ENCODE measurements at places on chromosomes 3 and 15.

DNA sequence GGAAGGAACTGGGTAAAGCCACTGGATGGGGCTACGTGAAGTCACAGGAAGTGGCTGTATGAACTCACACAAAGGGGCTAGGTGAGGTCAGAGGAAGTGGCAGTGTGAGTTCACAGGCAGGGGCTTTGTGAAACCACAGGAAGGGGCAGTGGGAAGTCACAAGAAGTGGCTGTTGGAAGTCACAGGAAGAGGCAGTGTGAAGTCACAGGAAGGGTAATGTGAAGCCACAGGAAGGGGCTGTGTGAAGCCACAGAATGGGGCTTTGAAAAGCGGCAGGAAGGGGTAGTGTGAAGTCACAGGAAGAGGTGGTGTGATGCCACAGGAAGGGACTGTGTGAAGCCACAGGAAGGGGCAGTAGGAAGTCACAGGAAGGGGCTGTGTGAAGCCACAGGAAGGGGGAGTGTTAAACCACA is 34.6 kb downstream of the GASK1A start:
- no peak for DNase-seq

DNA sequence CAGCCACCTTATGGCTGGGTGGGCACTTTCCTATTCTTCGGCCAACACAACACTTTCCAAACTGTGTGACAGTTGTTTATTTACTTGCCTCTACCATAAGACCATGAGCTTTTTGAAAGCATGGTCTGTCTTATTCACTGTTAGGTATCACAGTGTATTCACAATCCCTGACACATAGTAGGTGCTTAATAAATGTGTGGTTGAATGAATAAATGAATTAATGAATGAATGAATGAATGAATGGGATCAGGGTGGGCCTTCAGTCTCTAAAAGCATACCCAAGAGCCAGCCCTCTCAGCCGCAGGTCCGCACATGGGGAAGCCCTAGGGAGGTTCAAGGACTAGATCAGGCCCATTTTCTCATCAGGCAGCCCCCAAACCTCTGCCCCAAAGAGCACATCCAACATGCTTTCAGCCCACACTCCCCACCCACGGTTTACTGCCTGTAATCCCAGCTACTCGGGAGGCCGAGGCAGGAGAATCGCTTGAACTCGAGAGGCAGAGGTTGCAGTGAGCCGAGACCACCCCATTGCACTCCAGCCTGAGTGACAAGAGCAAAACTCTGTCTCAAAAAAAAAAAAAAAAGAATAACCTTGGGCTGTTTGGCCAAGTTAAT is 95.9 kb downstream of the LIPC start:
- DNase-seq = no peak

DNA sequence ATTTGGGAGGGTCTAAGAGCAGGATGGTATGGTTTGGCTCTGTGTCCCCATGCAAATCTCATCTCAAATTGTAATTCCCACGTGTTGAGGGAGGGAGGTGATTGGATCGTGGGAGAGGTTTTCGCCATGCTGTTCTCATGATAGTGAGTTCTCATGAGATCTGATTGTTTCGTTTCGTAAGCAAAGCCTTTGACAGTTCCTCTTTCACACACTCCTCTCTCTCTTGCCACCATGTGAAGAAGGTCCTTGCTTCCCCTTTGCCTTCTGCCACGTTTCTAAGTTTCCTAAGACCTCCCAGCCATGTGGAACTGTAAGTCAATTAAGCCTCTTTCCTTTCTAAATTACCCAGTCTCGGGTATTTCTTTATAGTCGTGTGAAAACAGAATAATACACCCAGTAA is 553.7 kb downstream of the TAFA4 start:
- no peak for DNase-seq

DNA sequence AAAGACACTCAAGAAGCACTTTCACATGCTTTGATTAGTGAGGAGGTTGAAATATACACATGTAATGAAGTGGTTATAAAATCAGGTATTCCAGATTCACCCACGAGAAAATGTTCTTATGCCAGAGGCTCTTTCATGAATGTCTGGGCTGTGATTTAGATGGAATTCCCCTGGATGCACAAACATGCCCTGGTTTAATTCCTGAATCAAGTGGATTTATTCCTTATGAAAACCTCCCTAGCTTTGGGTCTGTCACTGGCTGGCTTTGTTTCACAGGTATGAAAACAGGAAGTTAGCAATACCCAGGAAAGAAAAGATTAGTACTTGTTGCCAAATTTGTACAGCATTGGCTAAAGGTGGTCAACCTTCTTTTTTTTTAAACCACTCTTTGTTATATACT is 1123.0 kb downstream of the ROBO1 start:
- DNase-seq = no peak

- DNase-seq = no peak
Observed at GRCh38 chr3:48966876-48967361, 23.1 kb upstream of the P4HTM start.

DNA sequence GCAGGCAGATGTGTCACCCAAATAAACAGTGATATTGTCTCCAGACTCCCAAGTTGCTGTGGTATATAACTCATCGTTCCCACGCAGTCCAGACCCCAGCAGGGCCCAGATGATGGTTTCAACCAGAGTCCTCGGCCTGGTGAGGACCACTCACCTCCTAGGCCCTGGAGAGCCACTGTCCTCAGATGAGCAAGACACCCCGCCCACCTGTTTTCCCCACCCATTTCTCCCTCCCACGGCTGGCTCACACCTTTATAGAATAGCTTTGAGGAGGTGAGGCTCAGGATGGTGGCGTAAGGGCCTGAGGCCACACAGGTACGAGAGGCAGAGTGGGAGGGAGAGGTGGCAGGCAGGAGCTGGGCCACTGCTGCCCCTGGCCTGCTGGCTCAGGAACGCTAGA is 7.5 kb downstream of the MESP1 start:
- no peak for DNase-seq

DNA sequence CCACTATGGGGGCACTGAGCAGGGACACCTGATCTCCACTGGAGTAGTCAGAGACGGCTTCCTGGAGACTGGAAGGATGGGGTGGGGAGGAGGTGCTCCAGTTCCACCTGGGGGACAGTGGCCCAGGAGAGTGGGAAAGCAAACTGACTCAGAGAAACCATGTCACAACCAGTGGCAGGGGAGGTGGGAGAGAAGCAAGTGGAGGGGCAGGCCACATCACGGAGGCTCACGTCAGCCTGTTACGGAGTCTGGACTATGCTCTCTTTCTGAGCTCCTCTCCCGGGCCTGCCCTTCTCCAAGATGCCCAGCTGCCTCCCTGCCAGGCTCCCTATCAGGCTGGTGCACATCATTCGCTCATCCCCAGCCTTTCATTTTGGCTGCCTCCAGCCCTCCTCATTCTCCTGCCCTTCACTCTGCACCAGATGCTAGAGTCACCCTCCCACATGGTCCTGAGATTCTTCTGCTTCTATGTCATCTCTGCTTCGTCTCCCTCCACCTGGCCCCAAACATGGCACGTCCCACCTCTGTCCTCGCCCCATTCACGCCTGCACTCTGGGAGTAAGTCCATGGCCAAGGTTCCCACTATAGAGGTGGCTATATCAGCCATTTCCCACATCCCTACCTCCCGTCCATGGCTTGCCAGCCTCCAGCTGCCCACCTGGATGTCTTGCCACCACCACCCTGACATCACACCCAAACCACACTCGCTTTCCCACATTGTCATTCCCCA is 100.3 kb downstream of the ADCY5 start:
- no peak for DNase-seq
